Adipocyte (in vitro differentiated cells): ENCODE measurements at places on chromosomes 7 and 10.

DNA sequence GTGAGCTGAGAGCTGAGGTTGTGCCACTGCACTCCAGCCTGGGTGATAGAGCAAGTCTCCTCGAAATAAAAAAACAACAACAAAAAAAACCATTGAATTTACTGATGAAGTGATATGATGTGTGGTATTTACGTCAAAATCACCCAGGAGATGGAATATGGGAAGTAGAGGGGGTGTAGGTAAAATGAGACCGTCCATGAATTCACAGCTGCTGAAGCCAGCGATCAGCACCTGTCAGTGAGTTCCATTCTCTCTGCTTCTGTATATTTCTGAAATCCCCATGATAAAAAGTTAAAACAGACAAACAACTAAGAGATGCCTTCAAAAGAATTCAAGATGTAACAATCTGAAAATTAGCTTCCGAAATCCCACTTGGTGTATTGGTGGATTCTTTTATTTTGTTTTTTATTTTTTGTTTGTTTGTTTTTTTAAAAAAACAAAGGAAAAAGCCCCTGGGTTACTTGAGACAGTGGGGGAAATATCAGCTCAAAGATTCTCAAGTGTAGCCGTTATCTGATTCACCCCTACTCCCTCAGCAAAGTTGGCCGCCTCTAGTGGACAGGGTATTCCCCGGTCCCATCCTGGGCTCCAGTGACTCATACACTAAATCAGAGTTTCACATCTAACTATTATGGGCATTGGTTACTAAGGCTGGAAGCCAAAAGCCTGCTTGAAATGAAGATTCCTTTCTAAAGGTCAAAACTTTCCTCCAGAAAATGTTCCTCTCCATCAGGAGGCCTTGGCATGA lies 76.4 kb downstream of the MAP3K8 start:
- DNase-seq, result peak; percentile 88

DNA sequence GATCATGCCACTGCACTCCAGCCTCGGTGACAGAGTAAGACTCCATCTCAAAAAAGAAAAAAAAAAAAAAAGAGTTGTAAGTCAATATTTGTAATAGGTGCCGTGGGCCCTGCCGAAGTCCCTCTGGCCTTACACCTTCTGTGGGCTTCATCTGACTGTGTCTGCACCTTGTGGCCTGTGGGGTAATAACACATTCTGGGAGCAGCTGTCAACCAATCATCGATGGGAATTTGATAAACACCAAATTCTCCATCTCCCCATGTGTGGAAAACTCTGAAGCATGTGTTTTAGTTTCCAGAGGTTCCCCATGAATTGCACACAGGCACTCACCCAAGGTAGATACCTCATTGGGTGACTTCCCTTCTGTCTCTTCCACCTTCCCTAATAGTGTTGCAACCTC lies 10.8 kb downstream of the ZNF394 start:
- DNase-seq, result no peak

DNA sequence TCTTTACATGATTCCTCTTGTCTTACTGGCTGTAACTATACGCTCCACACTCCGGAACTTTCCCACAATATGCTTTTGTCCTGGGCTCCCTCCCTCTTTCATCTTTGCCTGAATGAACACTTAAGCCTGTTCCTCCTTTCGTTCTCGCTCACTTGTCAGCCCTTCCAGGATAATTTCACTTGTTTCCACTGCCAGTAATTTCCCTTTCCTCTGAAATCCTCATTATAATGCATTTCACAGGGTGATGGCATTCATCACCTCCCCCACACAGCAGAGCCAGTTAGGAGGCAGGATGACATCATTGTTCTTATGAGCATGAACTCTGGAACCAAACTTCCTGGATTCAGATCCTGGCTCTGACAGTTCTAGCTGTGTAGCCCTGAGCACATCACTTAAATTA lies 372.6 kb downstream of the GPR158 start:
- no peak for DNase-seq

DNA sequence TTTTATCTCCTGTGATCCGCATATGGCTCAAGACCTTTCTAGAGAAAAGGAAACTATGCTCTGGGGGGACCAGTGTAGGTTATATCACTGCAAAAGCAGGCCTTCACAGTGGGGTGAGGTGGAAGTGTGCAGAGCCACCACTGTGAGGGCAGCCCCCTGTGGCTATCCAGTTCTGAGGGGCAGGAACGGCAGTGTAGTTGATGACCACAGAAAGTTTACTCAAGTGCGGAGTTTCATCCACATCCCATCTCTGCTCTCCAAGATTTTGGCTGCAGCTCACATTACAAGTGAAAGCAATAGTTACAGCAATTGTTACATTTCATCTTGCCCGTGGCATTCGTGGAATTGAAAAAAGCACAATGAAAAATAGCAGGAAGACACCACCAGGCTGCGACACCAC lies 345.9 kb upstream of the GALNT17 start:
- DNase-seq, result no peak

DNA sequence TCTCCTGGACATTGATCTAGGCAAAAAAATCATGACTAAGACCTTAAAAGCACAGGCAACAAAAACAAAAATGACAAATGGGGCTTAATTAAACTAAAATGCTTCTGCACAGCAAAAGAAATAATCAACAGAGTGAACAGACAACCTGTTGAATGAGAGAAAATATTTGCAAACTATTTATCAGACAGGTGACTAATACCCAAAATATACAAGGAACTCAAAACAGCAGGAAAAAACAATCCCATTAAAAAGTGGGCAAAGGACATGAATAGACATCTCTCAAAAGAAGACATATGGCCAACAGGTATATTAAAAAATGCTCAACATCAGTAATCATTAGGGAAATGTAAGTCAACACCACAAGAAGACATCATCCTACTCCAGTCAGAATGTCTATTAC lies 166.8 kb downstream of the MTERF1 start:
- no peak for DNase-seq

DNA sequence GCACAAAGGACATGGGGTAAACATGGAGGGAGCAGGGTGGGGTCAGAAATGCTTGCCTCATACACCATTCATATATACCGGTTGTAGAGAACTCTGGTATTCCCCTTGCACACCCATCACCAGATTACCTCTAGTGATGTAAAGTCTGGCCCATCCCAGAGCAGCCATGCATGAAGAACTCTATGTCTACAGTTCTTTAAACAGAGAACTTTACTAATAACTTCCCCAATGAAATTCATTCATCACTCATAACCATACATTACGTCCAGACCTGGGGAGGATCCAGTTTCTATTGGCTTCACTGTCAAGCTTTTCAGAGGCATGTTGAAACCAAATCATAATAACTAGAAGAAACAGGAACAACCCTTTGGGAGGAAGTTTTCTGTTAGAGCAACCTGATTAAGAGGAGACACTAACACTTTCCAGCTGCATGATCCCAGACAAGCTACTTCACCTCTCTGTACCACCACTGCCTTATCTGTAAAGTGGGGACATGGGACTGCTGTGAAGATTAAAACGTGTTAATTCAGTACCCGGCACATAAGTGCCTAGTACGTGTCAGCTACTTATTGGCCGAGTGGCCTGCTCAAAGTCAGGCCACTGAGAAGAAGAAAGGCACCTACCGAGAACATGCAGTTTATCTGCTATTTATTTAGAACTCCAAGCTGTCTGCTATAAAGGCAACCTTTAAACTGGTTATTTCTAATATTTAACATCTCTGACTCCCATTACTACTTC lies 59.7 kb downstream of the IGF2BP3 start:
- no peak for DNase-seq

DNA sequence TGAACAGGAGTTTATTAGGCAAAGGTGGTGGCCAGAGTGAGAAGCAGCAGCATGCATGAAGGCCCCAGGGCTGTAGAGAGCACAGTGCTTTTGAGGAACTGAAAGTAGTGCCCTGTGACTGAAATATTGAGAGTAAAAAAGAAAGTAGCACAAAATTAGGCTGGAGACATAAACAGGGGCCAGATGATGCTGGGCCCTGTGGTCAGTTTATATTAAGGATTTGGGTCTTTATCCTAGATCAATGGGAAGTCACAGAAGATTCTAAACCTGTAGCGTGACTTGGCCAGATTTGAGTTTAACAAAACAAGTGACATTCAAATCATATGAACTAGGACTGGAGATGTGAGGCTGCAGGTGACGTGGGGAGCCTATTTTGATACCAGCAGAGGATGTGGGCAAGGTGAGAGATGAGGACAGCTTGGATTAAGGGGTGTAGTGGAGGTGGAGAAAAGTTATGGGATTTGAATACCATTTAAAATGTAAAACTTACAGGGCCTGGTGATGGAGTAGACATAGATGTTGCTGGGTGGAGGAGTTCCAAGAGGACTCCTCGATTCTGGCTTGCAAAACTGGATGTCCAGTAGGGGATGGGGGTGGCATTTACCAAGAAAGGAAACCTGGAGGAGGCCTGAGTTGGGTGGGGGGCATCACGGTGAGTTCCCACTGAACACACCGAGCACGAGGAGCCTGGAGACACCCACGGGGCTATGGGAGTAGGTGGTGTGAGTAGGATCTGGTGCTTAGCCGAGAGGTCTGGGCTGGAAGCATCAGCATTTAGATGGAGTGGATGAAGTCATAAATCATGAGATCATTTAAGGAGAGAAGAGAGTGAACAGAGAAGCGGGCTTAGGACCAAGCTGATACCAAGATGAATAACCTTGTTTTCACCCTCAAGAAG lies 52.8 kb downstream of the HHEX start:
- no peak for DNase-seq

- no peak for DNase-seq
Measured at GRCh38 chr7:4758791-4759190, 16.6 kb upstream of the AP5Z1 start.

GRCh38 chr7:38973760-38974159 lies 3.9 kb upstream of the POU6F2 start:
- no peak for DNase-seq

GRCh38 chr10:101693651-101693977 lies 1.4 kb downstream of the FBXW4 start:
- peak; percentile 76 for DNase-seq

DNA sequence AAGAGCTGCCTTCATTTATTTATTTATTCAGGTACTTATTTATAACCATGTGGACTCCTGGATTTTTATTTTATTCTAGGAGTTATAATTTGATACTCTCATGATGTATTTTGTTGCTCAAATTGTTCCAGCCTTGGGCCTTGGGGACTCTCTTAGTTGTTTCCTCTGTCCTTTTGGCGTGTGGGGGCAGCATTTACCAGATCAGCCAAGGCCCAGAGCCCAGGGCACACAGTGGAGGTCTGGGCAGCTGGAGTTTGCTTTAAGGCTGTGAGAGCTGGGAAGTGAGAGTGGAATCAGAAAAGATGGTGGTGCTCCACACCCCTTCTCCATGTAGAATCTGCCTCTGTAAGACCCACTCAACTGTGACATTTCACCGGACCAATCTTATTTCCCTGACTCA lies 398.9 kb downstream of the RPS24 start:
- DNase-seq, result peak; percentile 17

- DNase-seq, result no peak
Measured at GRCh38 chr7:151579644-151580043, 59.9 kb upstream of the RHEB start.

GRCh38 chr7:93837245-93837644 lies 53.3 kb downstream of the TFPI2 start:
- DNase-seq, result no peak

DNA sequence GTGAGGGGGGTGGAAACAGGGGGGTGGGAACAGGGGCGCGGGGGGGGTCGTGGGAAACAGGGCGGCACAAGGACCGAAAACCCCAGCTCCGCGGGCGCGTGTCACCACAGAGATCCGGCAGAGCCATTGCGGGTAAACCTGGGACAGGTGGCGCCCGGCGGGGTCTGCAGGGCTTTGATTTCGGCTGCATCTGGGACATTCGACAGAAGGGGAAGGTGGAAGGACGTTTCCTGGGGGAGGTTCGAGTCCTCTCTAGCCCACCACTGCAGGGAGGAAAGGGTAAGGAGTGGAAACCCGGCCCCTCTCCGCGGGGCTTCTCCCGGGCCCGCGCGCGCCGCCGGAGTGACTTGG lies 7.5 kb downstream of the NKX2-3 start:
- no peak for DNase-seq
